ENCODE measurements at places on chromosomes 2 and 18.

DNA sequence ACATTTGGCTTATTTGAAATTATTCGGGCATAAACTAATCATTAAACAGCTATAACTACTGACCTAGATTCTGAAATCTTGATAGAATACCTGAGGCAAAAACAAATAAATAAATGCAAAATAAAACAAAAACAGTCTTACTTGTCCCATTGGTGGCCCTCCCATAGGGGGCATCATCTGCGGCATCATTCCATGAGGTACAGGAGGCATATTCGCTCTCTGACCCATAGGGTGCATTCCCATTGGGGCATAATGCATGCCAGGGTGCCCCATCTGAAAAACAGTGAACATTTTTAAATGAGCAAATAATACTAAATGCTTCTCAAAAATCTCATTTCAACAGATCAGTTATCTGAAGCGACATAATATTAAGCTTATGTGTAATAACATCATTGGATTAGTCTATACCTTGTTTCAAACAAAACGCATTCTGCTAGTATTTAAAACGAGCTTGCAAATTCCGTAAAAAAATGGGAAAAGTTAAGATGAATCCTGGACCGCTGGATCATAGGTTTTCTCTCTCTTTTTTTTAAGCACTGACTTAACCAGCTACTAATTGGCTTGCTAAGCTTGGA, 1.3 kb downstream of the PRPF40A start:
- DNase-seq: no peak

DNA sequence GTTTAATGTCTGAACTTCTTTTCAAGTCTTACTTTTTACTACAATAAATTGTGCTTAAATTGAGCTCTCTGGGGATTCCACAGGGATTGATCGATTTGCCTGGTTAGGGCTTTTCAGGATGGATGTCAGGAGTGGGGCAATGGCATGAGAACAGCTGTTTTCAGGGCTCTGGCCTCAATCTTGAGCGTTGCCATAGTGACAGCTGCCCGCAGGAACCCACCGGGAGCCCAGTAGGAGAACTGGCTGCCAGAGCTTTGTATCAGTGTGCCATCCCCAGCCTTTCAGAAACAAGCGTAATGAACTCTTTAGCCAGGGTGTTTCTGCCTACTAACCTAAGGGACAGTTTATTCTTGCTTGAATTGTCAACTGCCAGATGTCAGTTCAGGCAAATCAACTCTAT, 93.5 kb downstream of the GALNT3 start:
- no peak for DNase-seq

DNA sequence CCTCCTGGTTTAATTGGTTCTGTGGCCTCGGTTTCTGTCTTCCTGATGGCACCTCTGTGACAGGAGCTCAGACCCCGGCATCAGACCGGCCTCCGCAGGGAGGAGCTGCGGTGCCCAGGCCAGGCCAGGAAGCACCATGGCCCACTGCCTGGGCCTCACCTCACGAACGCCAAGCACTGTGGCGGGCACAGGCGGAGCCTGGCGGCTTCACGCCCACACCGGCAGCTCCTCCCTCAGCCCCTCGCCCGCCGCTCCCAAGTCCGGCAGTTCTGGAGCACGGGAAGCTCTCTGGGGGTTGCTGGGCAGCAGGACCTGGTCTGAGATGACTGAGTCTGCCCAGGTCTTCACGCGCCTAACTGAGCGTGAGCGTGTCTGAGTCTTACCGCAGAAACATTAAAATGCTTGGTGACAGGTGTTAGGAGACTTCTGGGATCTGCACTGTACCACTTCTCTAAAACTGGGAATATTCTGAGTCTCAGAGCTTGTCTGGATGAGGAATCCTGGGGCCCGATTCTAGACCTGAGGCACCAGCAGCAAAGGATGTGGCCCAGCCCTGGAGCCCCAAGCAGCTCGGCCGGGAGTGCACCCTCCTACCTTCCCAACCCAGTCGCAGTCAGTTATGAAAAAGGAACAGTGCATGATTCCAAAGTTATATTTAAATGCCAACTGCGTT, 21.9 kb downstream of the RTP5 start:
- no peak for DNase-seq

- DNase-seq: no peak
Observed at GRCh38 chr2:220188031-220188430, 560.6 kb downstream of the SLC4A3 start.

DNA sequence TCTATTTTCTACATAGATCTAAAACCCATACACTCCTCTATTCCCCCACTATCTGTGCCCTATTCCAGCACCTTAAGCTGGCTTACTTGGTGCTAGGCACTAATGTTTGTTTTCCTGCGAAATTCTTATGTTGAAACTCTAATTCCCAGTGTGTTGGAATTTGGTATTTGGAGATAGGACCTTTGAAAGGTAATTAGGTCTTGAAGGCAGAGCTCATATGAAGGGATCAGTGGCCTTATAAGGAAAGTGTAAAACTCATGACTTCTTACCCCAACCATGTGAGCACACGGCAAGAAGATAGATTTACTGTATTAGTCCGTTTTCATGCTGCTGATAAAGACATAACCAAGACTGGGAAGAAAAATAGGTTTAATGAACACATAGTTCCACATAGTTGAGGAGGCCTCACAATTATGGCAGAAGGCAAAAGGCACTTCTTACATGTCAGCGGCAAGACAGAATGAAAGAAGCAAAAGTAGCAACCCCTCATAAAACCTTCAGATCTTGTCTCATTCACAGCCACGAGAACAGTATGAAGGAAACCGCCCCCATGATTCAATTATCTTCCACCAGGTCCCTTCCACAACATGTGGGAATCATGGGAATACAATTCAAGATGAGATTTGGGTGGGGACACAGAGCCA, 10.5 kb upstream of the LRATD1 start:
- no peak for DNase-seq

DNA sequence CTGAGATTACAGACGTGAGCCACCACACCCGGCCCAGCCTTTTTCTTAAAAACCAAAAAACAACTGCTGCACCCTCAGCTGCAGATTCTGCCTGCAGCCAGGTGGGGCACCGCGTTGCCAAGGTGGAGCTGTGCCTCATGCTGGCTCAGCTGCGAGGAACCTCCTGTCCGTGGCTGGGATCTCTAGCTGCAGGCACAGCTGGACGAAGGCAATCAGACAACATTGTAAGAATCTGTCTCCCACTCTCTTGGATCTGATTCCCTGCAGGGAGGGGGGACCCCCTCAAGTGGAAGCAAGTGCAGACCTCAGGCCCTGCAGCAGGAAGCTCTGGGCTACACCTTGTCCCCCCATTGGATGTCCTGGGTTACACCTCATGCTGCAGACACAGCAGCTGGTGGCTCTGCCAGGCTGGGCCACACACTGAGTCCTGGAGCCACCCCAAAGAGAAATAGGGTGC, 24.1 kb downstream of the CIDEA start:
- DNase-seq: no peak

GRCh38 chr2:237459741-237460174, 27.3 kb upstream of the MLPH start:
- DNase-seq: no peak

GRCh38 chr18:67478249-67478648, 38.3 kb downstream of the DSEL start:
- DNase-seq: no peak

DNA sequence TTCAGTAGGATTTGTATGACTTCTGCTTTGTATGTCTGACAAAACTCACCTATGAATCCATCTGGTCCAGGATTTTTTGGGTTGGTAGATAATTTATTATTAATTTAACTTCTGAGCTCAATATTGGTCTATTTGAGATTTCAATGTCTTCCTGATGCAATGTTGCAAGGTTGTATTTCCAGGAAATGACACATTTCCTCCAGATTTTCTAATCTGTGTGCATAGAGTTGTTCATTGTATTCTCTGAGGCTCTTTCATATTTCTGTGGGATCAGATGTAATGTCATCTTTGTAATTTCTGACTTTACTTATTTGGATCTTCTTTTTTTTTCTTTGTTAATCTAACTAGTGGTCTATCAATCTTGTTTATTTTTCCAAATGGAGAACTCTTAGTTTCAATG, 584.7 kb upstream of the SETBP1 start:
- no peak for DNase-seq

DNA sequence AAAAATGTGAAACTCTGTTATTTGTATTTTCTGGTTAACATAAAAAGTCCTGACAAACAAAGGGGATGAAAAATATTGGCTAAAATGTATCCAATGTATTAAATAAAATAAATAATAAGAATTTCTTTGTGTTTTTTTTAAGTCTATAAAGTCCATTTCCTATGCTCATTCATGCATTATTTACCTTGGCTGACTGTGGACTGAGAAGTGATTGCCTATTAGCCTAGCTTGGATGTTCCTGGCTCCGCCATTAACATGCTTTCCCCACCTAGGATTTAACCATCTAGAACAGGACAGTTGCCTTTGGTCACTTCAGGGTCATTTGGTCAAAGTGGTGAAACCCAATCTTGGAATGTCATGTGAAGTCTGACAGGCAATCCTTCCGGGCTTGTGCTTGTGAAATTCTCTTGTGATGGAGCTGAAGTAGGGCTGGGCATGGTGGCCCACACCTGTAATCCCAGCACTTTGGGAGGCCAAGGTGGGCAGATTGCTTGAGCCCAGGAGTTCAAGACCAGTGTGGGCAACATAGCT, 60.4 kb upstream of the TANC1 start:
- no peak for DNase-seq

DNA sequence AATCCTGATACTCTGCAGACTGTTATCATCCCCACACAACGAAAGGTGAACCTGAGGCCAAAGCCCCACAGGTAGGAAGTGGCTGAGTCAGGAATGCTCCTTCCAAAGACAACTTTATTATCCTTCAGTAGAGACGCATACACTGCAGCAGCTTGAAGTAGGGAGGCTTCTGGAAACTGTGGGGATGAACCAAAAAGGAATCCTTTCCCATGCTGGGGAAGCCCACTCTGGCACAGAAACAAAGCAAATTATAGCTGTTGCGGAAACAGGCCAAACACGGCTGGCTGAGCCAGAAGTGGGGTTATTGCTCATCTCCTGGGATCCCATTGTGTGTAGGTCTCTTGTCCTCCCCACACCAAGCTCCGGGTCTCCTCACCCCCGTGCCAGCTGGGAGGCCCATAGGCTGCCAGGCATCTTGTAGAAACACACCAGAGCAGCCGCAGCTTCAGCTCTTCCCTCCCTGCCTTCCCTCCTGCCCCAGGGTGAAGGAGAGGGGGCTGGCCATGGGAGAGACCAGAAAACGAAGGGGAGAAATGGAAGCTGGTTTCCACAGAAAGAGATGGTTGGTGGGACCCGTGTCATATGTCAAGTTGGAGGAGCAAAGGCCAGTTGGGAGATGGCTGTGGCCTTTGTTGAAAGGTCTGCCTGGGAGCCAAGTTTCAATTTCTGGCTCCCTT, 176.9 kb upstream of the NABP1 start:
- DNase-seq: no peak

- DNase-seq: no peak
Observed at GRCh38 chr2:45570671-45571334, 40.3 kb downstream of the SRBD1 start.

DNA sequence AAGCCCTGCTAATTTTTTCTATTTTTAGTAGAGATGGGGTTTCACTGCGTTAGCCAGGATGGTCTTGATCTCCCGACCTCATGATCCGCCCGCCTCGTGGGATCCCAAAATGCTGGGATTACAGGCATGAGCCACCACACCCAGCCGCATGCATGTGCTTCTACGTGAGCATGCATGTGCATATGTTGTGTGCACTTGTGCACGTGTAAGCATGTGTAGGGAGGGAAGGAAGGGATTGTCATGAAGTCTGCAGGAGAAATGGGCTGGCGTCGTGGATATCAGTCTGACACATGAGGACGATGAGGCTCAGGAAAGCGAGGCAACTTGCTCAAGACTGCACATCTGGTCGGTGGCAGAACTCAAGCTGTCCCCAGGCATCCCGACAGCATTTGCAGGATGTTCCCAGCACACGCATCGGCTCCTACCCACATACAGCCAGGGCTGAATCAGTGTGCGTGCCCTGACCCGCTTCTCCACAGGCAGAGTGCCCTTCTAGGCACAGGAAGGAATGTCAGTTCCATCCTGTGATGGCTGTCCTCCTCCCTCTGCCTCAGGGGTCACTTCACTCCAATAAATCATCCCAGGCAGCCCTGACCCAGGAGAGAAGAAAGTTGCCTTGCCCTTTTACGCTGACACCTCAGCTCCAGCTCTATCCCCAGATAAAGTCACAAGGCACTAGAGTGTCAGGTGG, 49.9 kb upstream of the SLC14A2 start:
- DNase-seq: no peak

DNA sequence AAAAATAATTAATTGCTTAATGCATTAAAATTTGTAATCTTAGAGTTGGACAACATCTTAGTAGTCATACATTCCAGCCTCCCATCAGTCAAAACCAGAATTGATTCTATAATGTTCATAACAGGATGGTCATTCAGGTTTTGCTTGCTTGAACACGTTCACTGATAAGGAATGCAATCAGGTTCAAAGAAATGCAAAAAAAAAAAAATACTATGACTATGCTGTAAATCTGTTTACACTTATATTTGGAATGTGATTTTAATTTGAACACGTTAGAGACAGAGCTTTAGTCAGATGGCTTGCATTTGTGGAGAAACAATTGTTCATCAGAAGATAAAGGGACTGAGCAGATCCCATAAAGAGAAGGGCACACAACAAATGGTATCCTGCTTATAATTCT, 131.3 kb upstream of the UNC80 start:
- no peak for DNase-seq

DNA sequence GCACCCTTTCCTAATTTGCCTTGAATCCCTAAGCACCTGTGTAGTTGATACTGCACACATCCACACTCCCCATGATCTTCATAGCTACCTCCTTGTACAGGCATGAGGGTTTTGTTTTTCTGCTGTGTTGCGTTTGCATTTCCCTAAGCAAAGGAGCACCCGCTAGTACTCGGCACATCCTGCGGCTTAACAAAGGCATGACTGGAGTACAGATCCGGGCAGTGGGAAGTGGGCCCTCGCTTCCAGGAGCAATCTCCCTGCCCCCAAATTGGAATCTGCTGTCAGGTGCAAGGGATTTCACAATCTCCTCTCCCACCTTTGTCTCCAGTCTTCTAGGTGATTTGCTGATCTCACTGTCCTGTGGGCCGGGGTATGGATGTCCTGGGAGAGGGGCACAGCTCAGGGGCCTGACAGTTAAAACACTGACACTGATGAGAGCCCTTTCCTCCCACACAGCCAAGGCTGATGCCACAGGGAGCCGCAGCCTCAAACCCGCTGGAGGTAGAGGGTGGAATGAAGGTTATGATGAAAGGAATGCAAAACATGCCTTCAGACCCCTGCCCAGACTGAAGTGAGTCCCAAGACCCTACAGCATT, 98.7 kb upstream of the THOC1 start:
- DNase-seq: no peak

All from stimulated activated CD8-positive, alpha-beta memory T cell treated with anti-CD3 and anti-CD28 coated beads, Interleukin-4, amount 100 ng/mL, for 24 hours (primary cell).